ENCODE measurements at places on chromosomes 16 and 17.

- DNase-seq, result no peak
Measured at GRCh38 chr16:55955845-55956244, 80.7 kb upstream of the CES5A start.

DNA sequence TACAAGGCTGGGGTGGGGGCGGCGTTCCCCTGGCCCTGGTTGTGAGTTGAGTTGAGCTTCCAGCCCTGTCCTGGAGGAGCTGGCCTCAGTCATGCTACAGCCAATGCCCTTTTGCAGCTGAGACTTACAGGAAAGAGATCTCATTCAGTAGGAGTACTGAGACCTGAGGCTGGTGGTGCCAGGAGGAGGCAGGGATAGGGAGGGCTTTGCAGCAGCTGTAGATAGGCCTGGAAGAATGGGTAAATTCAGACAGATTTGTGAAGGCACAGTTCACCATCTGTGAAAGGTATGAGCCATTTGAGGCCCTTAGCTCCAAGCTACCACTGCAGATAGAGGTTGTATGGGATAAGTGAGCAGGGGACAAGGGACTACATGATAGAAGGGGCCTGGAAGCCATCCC lies 5.6 kb downstream of the STX4 start:
- DNase-seq, result no peak

DNA sequence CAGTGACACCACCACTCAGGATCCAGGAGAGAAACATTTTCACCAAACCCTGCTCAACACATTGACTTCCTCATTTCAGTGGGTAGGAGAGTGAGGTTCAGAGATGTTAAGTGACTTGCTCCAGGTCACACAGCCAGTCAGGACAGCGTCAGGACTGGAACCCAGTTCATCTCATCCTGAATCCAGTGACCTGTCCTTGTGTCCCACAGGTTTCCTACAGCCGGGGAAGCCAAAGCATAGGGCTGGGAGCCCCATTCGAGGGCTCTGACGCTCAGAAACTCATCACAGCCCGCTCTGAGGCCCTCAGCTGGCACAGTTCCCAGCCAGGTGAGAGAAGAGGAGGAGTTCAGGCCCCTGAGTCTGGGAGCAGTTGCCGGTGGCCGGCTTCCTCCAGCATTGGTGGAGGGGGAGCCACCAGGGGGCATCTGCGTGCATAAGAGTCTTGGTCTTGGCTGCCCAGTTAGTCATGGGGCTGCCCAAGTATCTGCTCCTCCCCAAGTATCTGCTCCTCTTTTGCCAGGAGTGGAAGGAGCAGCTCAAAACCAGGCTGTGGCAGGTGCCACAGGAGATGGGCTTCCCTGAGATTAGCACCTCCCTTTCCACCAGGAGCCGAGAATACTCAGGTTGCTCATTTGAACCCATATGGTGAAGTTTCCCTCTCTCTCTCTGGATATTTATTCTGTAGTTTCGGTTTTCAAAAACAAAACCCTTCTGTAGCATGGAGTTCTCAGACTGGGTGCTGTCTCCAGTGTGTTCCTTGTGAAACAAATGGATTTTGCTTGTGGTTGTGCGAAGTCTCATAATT lies 56.0 kb downstream of the TNFRSF13B start:
- DNase-seq, result no peak

DNA sequence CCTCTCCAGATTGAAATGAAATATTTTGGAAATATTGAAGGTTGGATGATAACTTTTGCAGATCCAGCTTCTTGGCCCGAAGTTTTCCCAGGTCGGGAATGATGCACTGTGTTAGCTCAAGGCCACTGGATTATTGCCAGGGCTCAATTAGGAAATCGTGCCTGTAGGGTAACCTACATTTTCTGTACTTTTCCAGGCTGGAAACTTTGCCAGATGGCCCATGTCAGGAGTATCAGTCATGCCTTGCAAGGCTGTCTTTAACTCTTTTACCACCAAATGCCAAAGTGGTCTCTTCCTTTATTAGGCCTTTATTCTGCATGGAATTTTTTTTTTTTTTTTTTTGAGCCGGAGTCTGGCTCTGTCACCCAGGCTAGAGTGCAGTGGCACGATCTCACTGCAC lies 8.9 kb upstream of the SEC14L1 start:
- DNase-seq, result no peak

GRCh38 chr16:29156511-29156910 lies 171.7 kb downstream of the LAT start:
- DNase-seq, result no peak

DNA sequence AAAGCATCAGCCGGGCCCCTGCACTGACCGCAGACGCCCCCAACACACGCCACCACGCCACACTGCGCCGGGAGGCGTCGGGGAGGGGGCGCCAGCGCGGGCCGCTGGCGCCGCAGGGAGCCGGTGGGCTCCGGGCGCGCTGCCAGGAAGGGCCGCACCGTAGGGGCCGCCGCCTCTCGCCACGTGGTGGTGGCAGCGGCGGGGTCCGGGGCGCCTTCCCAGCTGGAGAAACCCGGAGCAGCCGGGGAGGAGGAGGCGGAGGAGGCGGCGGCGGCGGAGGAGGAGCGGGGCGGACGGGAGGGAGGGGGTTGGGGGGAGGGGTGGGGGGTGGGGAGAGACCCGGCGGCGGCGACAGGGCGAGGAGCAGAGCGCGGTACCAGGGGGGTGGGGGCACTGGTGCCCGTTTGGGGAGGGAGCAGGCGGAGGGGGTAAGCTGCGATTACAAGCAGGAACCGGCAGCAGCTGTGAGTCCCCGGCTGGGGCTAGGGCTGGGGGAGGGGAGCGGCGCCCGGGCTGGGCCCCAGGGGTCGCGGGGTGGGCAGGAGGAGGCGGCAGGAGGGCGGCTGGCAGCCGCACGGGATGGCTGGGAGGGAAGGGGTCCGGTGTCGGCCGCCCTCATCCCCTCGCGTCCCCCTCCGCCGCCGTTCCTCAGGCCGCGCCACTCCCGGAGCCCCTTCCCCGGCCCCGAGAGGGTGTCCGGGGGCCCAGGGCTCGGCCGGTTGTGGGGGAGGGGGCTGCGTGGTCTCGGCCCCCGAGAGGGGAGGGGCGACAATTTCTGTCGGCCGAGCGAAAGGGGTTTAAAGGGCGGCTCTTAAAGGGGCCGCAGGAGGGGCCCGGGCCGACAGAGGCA lies at the start of gene TBKBP1:
TSS of gene TBKBP1 (plus strand) at position 431 of the 850 bp plus-strand sequence. CDS start 1,952 bp downstream, outside the sequence.
- DNase-seq, result no peak

GRCh38 chr16:19688396-19689024 lies 29.5 kb downstream of the KNOP1 start:
- DNase-seq, result no peak

- DNase-seq, result no peak
Measured at GRCh38 chr17:39591958-39592954, 15.5 kb downstream of the NEUROD2 start.

DNA sequence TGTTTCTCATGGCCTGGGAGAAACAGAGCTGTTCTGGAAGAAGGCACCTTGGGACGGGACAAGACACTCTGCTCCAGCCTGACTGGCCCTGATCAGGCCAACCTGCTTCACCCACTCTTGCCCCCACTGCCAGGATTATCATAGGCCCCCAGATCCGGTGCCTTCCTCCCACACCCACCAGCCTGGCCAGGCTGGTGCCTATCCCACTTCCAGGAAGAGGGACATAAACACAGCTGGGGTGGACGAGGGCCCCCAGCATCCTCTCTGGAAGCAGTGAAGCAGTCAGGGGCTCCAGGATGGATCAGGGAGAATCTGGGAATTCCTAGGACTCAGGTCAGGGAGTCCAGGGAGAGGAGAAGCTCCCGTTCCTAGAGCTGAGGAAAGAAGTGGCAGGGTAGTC lies 16.9 kb upstream of the ITGA3 start:
- no peak for DNase-seq

DNA sequence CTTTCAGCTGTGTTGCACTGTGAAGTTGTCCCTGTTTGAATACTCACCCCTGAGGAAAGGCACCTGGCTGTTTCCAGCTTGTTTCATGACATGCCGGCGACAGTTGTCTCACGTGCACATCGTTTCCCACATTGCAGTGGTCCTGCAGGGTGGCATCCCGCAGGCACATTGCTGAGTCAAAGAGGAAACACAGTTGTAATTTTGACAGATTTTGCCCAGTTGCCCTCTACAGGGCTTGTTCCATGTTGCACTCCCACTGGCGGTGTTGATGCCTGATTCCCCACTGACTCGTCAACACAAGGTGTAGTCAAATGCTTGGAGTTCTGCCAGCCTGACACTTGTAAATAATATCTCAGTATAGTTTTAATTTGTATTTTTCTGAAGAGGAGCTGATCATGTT lies 23.8 kb downstream of the EPN2 start:
- no peak for DNase-seq

DNA sequence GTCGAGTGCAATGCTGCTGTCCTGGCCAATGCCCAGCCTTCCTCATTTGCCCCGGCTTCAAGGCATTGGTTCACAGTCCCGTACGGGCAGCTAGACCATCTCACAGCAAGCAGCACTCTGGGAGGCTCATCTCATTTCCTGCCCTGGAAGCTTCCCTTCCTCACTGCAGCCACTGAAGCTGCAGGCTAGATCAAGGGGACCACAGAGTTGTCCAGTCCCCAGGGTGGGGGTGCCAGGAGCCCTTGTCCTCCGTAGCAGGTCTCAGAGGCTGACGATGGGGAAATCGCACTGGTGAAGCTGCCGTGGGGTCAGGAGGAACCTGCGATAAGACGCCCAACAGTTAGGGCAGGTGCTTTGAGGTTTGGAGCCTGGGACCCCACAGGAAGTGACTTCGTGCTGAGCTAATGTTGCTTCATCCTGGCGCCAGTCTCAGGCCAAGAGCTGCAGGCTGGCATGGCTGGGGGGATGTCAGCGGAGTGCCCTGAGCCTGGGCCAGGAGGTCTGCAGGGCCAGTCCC lies at the start of gene SPNS3:
TSS of gene SPNS3 (plus strand) at position 426 of the 517 bp plus-strand sequence. CDS start at position 454, 28 bp downstream.
- no peak for DNase-seq

GRCh38 chr16:55666012-55666411 lies 10.2 kb downstream of the SLC6A2 start:
- DNase-seq, result no peak

DNA sequence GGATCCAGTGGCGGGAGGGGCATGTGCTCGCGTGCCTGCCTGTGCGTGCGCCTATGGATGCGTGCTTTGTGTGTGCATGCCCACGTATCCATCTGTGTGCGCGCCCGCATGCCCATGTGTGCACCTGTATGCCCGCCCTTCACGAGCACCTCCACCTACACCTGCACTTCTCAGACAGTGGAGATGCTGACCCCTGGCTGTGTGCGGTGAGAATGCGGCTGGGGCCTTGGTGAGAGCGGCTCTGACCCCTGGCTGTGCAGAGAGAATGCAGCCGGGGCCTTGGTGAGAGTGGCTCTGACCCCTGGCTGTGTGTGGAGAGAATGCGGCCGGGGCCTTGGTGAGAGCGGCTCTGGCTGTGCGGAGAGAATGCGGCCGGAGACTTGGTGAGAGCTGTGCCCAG lies 33.9 kb downstream of the AXIN1 start:
- no peak for DNase-seq
